ENCODE measurements at places on chromosomes 5 and 9.

DNA sequence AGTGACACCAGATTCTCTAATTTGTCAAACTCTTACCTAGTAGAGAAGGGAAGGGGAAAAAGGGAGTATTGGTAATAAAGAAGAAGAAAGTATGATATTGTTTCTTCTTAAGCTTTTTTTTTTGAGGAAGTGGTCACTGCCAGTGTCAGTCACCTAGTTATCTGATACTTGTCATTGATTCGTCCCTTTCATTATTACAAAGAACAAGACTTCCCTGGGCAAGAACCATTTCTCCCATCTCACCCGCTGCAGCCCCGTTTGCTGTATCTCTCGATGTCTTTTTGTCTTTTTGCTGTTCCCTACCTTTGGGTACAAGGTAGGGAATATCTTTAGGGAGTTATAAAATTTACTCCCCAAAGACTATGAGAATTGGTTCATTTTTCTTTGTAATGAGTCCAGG lies 249.0 kb downstream of the ARHGAP26 start:
- DNase-seq = no peak

- no peak for DNase-seq
These were observed 52.2 kb upstream of the SPINK5 start for GRCh38 chr5:148011398-148012137.

DNA sequence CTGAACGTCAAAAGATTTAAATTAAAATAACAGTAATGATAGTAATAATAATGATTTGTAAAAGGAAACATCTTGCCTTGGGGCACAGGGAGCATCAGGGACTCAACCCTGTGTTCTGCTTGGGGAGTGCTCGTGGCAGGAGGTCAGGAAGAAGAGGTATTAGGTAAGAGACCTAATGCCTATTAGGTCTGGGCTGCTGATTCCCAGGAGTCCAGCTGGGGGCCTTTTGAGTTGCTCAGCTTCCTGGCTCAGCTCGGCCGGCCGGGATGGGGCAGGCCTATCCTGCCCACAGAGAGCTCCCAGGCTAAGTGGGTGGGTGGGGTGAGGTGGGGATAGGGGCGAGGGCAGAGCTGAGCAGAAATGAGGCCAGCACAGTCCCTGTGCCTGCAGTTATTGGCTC lies 17.5 kb downstream of the LMX1B start:
- DNase-seq = no peak

- DNase-seq = no peak
These were observed 15.6 kb upstream of the CD74 start for GRCh38 chr5:150428106-150428876.

- no peak for DNase-seq
These were observed 25.2 kb downstream of the COL5A1 start for GRCh38 chr9:134666831-134667230.

- no peak for DNase-seq
These were observed 13.0 kb downstream of the SUSD3 start for GRCh38 chr9:93071464-93071863.

DNA sequence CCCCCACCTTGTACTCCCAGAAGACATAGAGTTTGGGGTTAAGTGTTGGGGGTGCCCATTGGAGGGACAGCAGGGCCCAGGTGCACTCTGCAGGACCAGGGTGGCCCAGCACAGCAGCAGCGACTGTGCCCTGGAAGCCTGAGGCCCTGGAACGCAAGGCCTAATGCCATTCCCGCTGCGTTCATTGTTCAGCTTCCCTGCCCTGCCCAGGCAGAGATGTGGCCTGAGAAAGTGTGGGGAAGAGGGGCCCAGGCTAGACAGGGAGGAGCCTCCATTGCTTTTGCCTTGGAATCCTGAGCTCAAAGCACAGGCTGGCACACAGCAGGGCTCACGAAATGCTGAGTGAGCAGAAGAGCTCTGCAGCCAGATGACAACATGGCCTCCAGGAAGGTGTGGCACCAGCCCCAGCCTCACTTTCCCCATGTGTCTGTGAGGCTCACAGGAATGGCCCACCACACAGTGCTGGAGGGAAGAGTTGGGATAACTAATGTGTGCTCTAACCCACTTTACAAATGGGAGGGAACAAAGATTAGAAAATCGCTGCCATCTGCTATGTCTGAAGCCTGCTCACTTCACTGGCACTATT lies 19.4 kb downstream of the S1PR3 start:
- no peak for DNase-seq

DNA sequence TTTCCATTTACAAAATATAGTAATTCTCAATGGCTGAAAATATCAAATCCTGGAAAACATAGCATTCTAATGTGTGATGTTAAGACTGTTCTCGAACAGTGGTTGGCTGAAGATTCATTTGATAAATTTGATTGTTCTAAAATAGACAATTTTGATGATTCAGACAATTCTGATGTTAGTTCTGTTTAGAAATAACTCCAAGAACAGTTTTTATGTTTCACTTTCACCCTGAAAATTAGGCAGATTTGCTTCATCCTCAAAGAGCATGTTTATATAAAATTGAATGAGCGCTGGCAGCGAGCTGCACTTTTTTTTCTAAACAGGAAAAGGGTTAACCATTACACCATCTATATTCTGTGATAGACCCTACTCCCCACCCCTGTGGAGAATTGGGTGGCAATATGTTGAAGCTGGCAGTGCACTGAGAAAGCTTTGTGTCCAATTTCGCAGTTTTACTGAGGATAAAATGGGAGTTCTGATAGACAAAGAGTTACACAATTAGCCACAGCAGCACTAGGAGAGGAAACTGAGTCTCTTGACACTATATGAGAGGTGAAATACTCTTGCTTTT lies 69.6 kb upstream of the TMED7 start:
- no peak for DNase-seq

GRCh38 chr5:108528655-108529054 lies 146.8 kb upstream of the FBXL17 start:
- DNase-seq = no peak

- DNase-seq = no peak
These were observed 75.3 kb downstream of the LHFPL2 start for GRCh38 chr5:78573318-78573717.

GRCh38 chr5:73103870-73104299 lies 16.5 kb upstream of the TMEM171 start:
- DNase-seq = no peak

Measured in NCI-H748 treated with DMSO at 0.1 percent for 48 hours (cell line).